Kidney epithelial cell (primary cell): ENCODE measurements at places on chromosomes 6 and 20.

DNA sequence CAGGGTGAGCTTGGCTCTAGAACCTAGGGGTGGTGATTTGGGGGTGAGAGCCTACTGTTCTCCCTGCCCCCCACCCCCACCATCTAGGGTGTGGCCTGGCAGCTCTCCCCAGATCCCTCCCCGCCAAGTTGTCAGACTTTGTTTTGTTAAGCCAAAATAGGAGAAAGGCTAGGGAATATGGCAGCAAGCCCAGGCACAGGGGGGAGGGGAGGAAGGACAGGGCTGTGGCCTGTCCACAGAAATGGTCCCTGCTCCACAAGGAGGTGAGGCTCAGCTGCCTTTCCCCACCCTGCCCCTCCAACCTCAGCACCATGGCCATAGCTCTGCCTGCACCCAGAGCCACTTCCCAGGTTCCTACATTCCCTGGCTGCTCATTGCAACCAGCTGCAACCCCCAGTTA, 17.2 kb downstream of the SCUBE3 start:
- DNase-seq = no peak

DNA sequence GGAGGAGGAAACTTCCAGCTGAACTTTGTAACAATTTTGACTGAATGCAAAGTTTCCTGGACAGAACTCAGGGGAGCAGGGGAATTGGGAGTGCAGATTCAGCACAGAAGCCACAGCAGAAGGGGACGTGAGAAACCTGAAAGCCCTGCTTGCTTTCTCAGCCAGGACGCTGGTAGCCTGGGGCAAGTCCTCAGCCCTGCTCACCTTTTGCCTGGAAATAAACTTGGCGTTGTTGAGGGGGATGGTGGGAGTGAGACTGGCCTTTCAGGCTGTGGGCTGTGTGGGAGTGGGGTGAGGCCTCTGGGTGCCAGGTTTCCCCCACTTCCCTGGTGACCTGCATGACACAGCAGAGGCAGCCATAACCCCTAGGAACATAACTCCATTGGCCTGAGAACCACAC, 238.1 kb upstream of the HS3ST5 start:
- DNase-seq = no peak

GRCh38 chr6:137677709-137678108, 183.5 kb upstream of the OLIG3 start:
- no peak for DNase-seq

GRCh38 chr6:6220718-6221117, 99.7 kb downstream of the F13A1 start:
- no peak for DNase-seq

DNA sequence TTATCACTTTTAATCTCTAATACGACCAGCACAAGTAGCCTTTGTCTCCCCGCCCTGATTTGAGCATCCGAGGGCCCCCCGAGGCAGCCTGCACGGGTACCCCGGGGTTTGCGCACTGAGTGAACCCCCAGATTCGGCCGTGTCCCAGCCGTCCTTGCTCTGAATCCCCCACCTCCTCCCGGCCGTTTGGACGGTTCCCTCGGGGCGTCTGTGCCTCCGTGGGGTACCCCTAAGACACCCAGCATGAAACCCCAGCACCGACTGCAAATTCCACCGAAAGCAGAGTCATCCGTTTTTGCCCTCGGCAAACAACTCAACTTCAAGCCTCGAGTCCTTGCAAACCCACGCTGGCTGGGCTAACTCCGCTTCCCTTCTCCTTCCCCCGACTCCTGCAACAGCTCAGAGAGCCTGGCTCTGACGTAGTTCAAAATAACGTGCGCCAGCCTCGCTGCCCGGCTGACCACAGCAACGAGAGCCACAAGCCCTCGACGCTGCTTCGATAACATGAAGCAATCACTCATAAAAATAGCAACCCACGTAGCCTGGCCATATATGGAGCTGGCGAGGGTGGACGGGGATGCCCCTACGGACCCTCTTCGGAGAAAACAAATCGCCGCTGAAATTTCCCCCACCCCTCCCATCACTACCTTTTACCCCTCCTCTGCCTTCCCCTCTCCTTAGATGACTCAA, 764 bp upstream of the SNAP25 start:
- peak; percentile 85 for DNase-seq

DNA sequence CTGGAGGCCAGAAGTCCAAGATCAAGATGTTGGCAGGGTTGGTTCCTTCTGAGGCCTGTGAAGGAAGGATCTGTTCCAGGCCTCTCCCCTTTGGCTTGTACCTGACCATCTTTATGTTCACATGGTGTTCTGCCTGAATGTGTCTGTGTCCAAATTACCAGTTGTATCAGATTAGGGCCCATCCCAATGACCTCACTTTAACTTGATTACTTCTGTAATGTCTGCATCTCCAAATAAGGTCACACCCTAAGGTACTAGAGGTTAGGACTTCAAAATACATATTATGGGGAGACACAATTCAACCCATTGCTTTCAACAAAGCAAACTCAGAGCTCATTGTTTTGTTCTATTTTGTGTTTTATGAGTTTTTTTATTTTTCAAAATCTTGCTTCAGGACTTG, 75.7 kb downstream of the TNFAIP3 start:
- no peak for DNase-seq

DNA sequence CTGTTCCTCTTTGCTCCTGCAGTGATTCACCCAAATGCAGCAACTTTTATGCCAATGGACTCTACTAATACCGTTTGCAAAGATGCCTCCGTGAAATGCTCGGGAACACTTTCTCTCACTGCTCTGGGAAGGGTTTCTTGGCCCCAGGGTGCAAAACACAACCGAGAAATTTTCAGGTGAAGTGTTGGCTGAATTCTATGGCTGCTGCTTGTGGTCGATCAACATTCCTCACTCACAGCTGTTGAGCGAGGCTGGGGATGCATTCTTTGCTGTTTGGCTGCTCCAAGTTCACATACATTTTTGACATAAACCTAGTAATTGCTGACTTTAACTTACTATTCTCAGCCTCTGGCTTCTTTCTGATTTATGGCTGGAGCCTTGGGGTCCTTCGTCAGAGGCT, 342.0 kb upstream of the CHD6 start:
- DNase-seq = no peak

DNA sequence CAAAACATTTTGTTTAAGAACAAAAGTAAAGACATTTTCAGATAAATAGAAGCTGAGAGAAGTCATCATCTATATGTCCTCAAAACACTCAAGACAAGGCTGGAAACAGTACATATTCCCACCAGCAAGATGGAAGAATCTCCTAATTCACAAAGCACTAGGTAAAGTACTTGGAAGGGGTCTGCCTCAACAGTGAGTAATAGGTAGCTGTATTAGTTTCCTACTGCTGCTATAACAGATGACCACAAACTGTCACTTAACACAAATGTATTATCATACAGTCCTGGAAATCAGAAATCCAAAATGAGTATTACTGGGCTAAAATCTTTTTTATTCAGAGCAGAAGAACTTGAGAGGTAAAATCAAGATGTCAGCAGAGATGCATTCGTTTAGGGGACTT, 40.6 kb downstream of the ZKSCAN8 start:
- DNase-seq = no peak

GRCh38 chr20:41371371-41371770, 4.8 kb upstream of the EMILIN3 start:
- DNase-seq = no peak

GRCh38 chr6:56765494-56765893, 122.8 kb upstream of the DST start:
- no peak for DNase-seq

DNA sequence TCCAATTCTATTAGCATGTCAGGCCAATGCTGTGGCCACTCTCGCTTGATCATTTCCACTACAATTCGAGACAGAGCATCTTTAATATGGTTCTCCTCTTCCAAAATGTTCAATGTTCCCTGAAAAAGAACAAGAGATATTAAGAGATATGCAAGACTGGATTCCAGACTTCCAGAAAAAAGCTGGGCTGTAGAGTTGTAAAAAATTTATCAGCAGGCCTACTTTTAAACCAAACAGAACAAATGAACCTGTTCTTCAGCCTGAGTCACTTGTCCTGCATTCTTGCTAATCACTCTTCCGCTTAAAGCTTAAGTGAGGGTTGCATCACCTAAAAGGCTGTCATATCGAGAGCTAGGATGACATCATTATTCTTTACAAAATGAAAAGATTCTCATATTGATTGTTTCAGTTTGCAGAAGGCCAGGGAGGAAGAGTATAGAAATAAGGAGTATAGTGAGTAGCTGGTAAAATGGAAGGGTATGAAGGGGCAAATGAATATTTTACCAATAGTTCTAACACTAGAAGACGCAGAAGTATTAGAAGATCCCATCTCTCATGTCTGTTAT, 4.9 kb downstream of the XPO5 start:
- DNase-seq = peak; percentile 88

DNA sequence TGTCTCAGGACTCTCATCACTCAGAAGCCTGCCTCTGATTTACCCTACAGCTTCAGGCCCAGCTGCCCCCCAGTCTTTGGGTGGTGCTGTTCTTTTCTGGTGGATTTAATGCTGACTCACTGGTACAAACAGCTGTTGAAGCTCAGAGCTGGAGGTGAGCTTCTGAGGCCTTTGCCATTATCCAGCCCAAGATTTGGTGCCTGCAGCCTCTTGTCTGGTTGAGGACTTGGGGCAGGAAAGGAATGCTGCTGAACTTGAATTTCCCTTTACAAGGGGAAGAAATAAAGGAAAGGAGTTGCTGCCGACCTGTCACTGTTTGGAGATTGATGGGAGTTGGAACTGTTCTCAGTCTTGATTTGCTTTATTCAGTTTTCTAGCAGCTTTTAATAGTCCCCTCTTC, 19.8 kb downstream of the ABCF1 start:
- peak; percentile 28 for DNase-seq

- DNase-seq = no peak
These were observed 84.3 kb downstream of the SHLD1 start for GRCh38 chr20:5834436-5835005.

DNA sequence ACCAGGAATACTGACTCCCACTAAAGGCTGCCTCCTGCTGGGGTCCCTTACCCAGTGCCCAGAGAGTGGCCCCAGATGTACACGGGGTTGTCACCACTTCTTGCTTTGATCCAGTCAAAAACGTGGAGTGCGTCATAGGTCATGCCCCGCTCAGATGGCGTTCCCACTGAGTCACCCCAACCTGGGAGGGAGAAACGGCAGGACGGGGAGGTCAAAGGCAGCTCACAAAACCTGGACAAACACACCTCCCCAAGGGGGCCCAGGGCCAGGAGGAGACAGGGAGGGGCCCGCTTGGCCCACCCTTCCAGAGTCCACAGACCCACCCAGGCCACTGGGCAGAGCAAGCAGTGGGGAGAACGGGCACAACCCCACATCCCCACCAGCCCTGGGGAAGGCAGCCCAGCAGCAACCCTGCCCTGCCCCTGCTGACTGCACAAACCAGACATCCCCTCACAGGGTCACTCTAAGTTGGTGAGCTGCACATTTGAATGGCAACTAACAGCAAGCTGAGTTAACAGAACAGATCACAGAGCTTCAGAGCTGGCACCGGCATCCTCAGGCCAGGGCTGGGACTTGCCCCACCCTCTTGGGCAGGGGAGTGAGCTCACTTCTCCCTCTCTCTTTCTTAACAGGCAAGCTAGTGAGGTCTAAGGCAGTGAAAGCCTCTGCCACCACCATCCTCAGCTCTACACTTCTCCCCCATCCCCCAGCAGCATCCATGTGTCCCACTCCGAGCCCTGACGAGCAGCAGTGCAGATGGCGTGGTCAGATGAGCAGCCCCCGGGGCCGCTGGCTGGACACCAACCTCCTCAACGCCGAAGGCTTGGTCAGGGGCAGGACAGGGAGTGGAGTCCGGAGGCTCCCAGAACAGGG, 61.7 kb downstream of the PYGB start:
- DNase-seq = peak; percentile 75

DNA sequence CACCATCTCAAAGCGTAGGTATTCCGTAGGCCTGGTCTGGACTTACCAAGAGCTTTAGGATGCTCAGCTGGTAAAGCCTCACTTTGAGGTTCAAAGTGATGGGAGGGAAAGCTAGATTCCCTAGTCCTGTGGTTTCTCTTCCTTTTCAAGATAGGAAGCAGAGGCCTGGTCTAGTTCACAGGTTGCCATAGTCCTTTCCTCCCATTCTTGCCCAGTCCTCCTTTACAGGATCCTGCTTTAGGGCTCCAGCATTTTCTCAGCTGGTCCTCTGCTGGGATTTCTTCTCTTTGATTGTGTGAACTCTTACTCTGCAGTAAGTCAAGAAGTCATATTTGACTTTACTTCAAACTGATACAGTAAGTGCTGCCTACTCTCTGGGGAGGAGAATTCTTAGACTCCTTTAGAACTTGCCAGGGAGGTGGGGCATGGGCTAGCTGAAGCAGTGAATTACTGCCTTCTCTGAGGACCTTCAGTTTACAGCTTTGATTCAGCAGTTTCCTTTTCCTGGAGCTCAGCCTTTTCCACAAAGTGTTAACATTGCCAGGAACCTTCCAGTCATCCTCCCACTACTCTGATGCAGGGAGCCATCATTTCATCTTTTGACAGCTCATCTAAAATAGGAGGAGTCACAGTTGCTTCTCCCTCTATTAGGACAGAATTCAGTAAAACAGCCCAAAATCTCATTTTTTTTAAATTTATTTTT, 42.8 kb upstream of the PLCG1 start:
- DNase-seq = no peak

- DNase-seq = no peak
These were observed 380.0 kb downstream of the BTBD9 start for GRCh38 chr6:38259736-38260135.

DNA sequence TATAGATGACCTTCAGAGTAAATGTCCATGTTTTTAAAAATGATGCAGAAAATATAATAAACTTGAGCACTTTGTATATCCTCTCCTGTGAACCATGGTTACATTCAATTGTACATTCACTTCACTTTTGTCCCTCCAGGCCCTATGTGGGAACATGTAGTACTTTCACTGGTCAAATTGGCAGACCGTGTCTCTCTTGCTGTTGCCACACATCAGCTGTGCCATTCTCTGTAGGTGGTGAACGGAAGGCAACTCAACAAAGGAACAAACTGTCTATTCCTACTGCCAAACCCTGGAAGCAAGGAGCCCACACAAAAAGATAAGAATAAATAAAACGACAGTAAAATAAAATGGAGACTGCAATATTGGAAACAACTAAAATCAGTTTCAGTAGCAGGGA, 2.0 kb downstream of the ROS1 start:
- no peak for DNase-seq

DNA sequence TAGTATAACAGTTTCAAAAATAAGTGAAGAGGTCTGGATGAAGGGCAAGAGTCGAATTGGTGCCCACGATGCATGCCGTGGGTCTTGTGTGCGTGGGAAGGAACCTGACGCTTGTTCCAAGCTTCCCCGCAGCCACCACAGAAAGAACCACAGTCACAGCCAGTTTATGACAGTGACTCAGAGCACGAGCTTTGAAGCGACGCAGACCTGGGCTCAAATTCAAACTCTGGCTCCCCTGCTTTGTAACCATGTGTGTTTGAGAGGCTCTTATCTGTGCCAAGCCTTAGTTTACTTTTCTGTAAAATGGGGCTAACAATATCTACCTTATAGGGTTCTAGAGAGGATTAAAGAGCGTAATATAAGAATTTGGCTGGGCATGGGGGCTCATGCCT, 65.5 kb downstream of the SYNJ2 start:
- no peak for DNase-seq

- no peak for DNase-seq
These were observed 947 bp downstream of the POFUT1 start for GRCh38 chr20:32208499-32209154.
